ENCODE measurements at places on chromosomes 6 and 20.
A peak's percentile ranks its signal among the peaks of the same experiment; 100 is the strongest.

DNA sequence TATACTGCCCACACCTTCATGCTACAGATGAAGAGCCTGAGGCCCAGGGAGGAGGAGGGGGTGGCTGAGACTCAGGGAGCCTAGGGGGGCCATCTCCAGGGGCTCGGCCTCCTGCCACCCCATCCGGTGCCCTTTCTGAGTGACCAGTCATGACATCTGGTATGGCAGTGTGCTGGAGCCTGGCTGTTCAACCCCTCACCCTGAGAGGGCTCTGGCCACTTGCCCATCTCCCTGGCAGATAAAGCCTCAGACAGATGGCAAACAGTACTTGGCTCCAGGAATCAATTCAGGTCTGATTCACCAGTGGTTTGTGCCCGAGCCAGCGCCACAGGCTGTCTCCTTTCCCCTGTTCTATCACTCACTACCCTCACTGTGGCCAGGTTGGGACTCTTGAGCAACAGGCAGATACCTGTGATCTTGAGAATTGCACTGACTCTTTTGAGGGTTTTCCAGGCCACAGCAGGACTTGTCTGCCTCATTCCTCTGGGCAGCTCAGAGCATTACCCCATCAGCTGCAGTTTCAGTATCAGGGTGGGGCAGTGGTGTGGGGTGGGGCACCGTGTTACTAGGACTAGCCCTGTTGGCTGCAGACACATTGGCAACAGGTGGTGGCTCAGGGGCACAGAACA, 22.8 kb downstream of the SRSF3 start:
- DNase-seq = no peak

DNA sequence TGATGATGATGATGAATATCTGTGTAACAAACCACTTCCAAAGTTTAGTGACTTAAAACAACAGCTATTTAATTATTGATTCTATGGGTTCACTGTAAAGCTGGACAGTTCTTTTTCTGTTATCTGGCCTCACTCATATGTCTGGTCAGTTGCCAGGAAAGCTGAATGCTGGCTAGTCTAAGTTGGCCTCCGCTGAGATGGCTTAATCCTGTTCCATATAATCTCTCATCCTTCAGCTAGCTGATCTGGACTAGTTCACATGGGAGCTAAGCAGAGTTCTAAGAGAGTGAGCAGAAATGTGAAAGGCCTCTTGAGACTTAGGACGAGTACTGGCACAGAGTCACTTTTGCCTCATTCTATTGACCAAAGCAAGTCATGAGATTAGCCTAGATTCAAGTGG, 334.7 kb upstream of the FLRT3 start:
- DNase-seq = no peak

GRCh38 chr20:19750101-19750606, 7.9 kb upstream of the RIN2 start:
- no peak for DNase-seq

DNA sequence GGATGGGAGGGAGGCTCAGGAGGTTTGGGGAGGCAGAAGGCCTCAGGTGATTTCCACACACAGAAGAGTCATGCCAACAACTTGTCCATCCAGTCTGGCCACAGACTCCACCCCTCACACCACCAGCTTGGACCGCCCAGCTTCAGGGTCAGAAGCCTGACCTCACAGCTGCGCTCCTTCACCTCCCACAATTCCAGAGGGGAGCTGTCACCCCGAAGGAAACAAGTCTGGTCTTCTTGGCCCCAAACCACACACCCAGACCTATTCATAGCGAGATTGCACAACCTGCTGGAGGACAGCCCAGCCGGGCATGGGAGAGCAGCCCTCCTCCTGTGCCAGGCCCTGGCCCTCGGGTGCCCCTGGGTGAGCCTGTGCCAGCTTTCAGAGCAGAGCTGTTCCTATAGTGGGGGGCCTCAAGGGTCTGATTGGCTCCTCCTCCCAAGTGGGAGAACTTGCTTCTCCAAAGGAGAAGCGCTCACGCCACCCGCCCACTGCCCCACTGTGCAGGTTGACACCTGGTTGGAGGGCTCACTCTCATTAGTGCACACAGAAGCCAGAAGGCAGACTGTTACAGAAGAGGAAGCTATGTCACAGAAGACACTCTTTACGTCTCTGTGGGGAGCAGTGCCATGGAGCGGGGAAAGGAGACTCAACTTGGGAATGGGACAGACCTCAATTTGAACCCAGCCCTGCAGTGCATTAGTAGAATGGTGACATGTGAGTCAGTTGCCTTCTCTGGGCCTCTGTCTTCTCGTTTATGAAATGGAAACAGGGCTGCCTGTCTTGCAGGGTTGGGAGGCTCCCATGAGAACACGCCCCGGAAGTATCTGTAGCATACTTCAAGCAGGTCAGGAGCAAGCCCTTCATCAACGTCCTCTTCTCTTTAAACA, 128.8 kb downstream of the FOXO3 start:
- peak; percentile 25 for DNase-seq

- DNase-seq = no peak
These were observed 2.3 kb downstream of the SIRPA start for GRCh38 chr20:1897541-1897940.

DNA sequence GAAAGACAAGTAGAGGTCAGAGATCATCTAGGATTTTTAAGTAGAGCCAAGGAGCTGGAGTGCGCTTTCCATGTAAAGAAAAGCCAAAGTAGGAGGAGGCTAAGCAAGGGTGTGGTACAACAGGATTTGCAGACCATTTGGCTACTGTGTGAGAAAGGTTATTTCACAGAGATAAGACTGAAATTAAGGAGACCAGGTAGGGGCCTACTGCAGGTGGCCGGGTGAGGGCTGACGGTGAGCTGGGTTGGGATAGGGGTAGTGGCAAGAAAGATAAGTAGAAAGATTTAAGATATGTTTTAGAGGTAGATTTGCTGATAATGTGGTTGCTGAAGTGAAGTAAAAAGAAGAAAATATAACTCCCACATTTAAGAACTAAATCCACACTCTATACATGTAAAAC, 3.8 kb downstream of the BLOC1S5 start:
- DNase-seq = no peak

GRCh38 chr6:10791673-10792072, 44.1 kb downstream of the TMEM14B start:
- no peak for DNase-seq

GRCh38 chr20:36969051-36969450, 17.5 kb upstream of the SAMHD1 start:
- no peak for DNase-seq
